ENCODE measurements at places on chromosomes 1 and 21. TPM values are rescaled to one million over a fixed set of nuclear protein-coding genes. Genes with fewer than 3 reads are reported as not detected.

- H3K4me1 ChIP-seq, result no peaks in the 10 kb centered on the region
- no peak overlapping the region for H3K4me3 ChIP-seq
- DNase-seq, result no peak
Observed at GRCh38 chr1:24045771-24046170, 65.6 kb upstream of the SRSF10 start.

DNA sequence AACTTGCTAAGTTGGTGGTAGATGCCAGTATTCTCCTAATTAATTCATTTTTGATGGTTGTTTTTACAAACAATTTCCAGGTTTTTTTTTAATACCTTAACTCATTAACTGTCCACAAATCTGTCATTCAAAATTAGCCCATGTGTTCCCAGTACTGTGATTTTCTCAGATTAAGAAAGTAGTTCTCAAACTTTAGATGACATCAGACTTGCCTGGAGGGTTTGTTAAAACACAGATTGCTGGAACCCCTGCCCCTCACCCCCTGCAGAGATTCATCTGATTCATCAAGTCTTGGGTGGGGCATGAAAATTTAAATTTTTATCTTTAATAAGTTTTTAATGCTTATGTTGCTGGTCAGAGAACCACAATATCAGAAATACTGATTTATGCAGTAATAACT lies 130.5 kb downstream of the BACH1 start:
- H3K4me1 ChIP-seq, result peaks cover 18% of the 10 kb centered on the region
- no peaks in the 10 kb centered on the region for H3K36me3 ChIP-seq
- no peak overlapping the region for H3K27ac ChIP-seq
- H3K4me3 ChIP-seq, result no peak overlapping the region

- H3K4me1 ChIP-seq, result no peaks in the 10 kb centered on the region
- no peak overlapping the region for H3K4me3 ChIP-seq
- no peak for DNase-seq
- H3K27me3 ChIP-seq, result no peaks in the 10 kb centered on the region
Observed at GRCh38 chr1:236516929-236517704, 6.7 kb upstream of the LGALS8 start.

DNA sequence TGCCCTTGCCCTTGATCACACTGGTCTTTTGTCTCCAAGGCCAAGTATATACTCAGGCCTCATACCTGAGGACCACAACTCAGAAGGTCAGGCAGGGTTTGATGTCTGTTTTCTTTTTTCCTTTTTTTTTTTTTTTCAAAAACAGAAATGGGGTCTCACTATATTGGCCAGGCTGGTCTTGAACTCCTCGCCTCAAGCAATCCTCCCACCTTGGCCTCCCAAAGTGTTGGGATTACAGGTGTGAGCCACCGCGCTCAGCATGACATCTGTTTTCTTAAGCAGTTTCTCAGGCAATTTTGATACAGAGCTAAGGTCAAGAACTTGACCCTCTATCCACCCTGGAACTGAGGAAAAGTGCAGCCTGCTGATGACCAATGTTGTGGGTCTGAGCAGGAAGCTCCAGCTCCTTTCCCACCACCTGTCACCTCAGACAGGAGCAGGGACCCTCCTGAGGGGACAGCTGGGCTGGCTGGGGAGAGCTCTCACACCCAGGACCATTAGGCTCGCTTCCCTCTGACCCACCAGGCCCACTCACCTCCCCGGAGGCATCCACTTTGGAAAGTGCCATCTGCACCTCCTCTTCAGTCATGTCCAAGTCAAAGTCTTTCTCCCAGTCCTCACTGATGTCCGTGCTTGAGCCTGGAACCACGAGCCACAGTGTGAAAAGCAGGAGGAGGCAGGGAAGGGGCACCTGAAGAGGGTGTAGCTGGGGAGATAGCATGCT lies 5.7 kb downstream of the TSSK3 start:
- H3K4me3 ChIP-seq, result no peak overlapping the region
- peaks cover 28% of the 10 kb centered on the region for H3K4me1 ChIP-seq
- no peak for DNase-seq
- no peak overlapping the region for H3K27ac ChIP-seq

DNA sequence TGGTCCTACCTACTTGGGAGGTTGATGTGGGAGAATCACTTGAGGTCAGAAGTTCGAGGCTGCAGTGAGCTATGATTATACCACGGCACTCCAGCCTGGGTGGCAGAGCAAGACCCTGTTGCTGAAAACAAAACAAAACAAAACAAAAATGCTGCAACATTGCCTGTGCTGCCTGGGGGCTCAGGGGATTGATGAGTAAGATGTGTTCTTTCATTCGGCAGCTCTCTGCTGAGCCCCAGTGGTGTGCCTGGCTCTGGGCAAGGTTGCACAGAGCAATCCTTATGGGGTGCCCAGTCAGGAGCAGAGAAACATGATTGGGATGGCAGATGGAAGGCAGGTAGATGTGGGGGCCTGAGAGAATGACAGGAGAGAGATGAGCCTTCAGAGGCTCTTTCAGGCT lies 28.6 kb upstream of the KDM4A start:
- H3K36me3 ChIP-seq, result no peaks in the 10 kb centered on the region
- H3K27ac ChIP-seq, result no peak overlapping the region
- H3K4me3 ChIP-seq, result no peak overlapping the region
- no peak for DNase-seq
- H3K4me1 ChIP-seq, result no peaks in the 10 kb centered on the region

Gene OR2L8
- polyA plus RNA-seq, result 0.74 TPM

Gene DTL
- 0.71 TPM for polyA plus RNA-seq
